RPMI8226 (cell line): ENCODE measurements at places on chromosomes 6 and 20.

DNA sequence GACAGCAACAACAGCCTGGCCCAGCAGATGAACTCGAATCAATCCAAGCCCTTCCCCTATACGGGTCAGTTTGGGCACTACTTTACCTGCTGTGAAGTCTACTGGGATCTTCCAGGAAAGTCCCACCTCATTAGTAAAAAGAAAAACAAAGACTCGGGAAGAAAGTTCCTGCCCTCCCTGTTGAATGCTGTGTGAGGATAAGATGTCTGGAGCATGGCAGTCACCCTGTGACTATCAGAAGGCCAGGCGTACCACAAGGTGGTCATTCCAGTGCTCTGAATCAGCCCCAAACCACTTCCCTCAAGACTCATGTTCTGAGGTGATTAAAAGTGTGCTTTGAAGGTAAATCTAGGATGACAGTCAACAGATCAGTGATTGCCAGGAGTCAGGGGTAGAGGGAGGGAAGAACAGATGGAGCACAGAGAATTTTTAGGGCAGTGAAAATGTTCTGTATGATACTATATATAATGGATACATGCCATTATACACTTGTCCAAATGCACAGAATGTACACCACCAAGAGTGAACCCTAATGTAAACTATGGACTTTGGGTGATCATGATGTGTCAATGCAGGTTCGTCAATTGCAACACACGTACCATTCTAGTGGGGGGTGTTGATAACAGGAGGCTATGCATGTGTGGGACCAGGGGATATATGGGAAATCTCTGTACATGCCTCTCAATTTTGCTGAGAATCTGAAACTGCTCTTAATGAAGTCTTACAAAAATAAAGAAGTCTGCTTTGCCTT lies 14.7 kb downstream of the FKBP1A start:
- no peak for DNase-seq

DNA sequence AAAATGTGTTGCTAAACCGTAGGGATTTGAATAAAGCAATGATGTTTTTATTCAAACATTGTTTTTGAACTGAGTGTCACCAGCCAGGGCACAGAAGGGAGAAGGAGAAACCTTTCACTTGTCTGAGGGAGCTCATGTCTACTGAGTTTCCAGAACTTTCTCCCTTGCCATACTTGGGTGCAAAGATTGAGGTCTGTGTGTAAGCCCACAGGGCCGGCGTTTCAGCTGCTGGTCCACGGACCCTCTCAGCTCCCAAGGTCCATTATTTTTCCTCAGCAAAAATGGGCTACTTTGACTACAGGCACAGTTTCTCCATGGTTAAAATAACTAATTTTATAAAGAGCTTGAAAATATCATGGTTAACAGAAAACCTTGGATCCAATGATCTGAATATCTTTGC lies 32.6 kb downstream of the PSMG4 start:
- DNase-seq = no peak

- no peak for DNase-seq
These were observed 6.7 kb downstream of the RGS19 start for GRCh38 chr20:64072498-64073063.

GRCh38 chr20:62394248-62395245 lies 7.6 kb downstream of the RPS21 start:
- no peak for DNase-seq

DNA sequence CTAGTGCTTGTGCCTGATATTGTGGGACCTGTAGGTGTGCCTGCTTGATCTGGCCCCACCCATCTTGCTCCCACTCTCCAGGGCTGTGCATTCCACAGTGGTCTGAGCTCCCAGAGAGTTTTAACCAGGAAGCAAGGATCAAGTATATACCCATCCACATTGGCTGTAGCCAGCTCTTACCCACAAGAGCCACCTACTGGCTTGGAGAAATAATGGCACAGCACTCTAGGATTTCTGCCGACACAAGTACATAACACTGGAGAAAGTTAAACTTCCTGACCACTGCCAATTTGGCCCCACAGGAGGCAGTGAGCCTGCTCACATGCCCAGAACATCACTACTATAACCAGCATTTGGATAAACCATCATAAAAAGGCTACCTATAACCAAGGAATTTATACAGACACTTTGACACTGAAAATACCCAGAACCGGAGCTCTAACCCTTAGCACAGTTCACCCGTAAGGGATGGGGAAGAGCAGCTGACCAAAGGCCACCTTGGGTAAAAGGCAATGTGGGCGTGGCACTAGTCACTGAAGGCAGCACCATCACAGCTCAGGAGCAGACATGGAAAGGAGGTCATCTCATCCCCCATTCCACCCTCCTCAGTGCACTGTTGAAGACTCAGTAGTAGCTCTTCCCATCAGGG lies 440.4 kb downstream of the BTBD3 start:
- peak; percentile 11 for DNase-seq

- peak; percentile 69 for DNase-seq
These were observed 1.7 kb upstream of the ZKSCAN8 start for GRCh38 chr6:28139860-28140543.

GRCh38 chr20:35497320-35497719 lies 32.1 kb downstream of the C20orf173 start:
- DNase-seq = no peak

DNA sequence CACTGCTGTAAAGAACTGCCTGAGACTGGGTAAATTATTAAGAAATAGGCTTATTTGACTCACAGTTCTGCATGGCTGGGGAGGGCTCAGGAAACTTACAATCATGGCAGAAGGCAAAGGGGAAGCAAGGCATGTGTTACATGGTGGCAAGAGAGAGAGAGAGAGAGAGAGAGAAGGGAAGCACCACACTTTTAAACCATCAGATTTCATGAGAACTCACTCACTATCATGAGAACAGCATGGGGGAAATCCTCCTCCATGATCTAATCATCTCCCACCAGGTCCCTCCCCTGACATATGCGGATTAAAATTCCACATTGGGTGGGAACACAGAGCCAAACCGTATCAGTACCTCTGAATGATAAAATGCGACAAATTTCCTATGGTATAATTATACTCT lies 203.9 kb upstream of the MARCKS start:
- DNase-seq = no peak

- no peak for DNase-seq
These were observed 273.3 kb downstream of the ALDH8A1 start for GRCh38 chr6:134676307-134677281.

DNA sequence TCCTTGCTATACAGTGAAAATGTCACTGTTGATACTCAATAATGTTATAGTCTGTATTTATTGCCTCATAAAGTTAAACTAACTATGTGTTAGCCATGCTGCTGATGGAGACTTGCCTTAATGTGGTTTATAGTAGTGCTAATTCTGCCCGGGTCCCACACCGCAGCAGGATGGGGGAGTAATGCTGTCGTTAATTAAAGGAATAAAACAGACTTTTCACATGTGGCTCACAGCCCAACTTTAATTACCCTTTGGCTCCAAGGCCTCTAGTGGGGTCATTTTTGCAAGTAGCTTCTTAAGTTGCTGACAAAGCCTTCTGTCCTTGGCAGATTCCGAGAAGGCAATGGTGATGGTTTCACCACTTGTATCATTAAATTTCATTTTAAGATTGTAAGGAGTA lies 634.3 kb downstream of the TBC1D32 start:
- no peak for DNase-seq

GRCh38 chr6:100503043-100503705 lies 38.5 kb upstream of the SIM1 start:
- no peak for DNase-seq

- no peak for DNase-seq
These were observed 13.7 kb downstream of the NPEPL1 start for GRCh38 chr20:58706150-58706892.

GRCh38 chr6:159645640-159646039 lies 47.4 kb downstream of the SOD2 start:
- no peak for DNase-seq

GRCh38 chr20:11979306-11979990 lies 61.8 kb downstream of the BTBD3 start:
- peak; percentile 19 for DNase-seq

- no peak for DNase-seq
These were observed 70.9 kb upstream of the UFL1 start for GRCh38 chr6:96450770-96451130.
